ENCODE measurements at places on chromosomes 5 and 9. TPM values are rescaled to one million over a fixed set of nuclear protein-coding genes. Genes with fewer than 3 reads are reported as not detected.

Gene C6
- total RNA-seq, result 0.74 TPM

Gene CER1
- total RNA-seq, result not detected

Gene RASEF
- 14.1 TPM for total RNA-seq

Gene EQTN
- 1.1 TPM for total RNA-seq

Gene MARVELD2
- 71.6 TPM for total RNA-seq

Gene SPAG8
- 3.2 TPM for total RNA-seq

Gene PSD2
- total RNA-seq, result 0.18 TPM

DNA sequence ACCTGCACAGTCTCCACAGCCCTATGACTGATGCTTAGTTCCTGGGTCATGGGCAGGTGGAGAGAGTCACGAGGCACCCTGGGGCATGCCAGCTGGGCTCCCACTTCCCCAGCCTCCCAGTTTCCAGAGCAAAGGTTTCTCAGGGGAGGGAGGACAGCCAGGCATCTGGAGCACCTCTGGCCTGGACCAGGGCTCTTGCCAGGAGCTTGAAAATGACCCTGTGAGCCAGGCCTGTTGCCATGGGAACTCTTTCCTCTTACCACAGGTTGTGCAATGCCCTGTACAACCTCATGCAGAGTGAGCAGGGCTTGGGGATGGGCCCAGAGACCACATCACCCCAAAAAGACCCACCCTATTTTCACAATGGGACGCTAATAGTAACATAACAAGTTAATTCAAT is 113.1 kb downstream of the PSD2 start:
- no peak for DNase-seq

DNA sequence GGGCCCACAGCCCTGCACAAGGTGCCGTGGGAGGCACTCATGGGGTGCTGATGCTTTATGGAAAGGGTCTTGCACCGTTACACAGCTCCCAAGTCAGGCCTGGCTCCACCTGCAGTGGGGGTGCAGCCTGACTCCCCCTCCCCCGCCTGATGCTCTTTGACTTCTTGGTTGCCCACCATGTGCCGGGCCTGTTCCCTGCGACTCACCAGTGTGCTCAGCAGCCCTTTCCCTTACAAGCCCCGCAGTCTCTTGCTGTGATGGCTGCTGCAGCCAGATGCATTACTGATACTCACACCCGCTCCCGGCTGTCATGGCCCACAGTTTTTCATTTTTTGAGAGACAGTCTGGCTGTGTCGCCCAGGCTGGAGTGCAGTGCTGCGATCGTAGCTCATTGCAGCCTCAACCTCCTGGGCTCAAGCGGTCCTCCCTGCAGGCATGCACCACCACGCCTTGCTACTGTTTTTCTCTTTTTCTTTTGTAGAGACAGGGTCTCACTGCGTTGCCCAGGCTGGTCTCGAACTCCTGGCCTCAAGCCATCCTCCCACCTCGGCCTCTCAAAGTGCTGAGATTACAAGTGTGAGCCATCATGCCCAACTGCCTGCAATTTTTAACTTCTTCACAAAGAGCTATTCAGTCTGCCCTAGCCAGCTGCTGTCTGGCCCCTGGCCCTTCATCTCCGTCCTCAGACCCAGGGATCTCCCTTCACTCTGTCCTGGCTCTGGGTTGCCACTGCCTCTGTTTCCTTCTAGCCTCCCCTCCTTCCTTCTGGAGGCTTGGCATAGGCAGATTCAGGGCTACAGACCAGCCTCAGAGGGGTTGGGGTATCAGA is 109.5 kb downstream of the RXRA start:
- no peak for DNase-seq

- DNase-seq, result no peak
These were observed 168.9 kb downstream of the MUSK start for GRCh38 chr9:110837401-110838005.

- no peak for DNase-seq
These were observed 14.5 kb downstream of the CATSPER3 start for GRCh38 chr5:134982230-134982629.

DNA sequence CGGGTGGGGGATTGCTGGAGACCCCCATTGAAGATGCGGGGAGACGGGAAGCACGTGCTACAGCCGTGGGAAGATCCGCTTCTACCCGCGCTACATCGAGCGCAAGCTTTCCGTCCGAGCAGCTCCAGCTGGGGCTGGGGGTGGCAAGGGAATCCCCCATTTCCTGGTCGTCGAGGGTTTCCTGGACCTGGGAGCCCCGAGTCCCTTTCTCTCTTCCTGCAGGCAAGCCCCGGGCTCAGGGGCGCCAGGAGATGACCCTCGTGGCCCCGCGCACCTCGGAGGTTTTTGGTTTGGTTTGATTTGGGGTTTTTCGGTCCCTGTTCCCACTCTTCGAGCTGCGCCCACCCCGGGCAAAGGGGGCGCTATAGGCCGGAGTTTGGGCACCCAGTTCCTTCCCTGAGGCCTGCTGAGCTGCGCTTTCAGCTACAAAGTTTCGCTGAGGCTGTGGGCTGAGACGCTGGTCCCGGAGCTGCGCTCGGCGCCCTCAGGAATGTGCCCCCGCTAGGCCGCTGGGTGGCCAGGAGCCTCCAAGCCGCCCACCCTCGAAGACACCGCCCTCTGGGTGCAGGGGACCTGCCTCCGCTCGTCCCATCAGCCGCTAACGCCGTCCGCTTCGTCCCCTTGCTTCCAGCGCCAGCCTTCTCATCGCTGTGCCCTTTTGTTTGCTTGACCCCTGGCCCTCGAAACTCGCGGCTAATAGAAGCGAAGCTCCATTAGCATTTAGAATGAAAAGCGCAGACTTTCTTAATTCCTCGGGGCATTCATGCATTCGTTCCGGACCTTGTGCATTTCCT is 2.9 kb downstream of the NR4A3 start:
- peak; percentile 52 for DNase-seq

DNA sequence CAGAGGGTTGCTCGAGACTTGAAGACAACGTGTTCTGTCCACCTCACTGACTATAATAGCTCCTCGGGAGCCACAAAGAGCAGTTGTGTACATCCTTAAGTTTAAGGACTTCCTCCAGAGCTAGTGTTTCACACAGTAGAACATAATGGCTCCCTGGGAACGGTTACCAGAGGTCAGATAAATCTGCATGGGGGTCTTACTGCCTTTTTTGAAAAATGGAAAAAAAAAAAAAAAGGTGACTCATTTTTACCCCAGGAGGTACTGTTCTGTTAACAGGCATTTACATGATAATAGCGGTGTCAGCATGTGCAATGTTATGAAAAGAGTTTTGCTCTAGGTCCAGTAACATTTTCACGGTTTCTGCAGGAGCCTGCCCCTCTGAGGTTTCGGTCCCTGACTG is 498.9 kb upstream of the WWC1 start:
- no peak for DNase-seq

DNA sequence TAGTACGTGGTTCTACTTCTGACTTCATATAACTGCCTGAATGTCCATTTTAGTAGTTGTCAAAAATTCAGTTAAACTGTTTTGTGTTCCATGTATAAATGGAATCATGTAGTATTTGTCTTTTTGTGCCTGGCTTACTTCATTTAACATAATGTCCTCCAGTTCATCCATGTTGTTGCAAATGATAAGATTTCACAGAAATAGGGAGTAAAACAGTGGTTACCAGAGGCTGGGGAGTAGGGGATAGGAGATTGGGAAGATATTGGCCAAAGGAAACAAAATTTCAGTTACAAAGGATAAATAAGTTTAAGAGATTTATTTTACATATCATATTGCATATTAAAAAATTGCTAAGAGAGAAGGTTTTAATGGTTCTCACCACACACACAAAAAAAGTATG is 425.0 kb upstream of the MEF2C start:
- DNase-seq, result no peak

- DNase-seq, result no peak
These were observed 12.7 kb upstream of the PRELID2 start for GRCh38 chr5:145847499-145848497.

DNA sequence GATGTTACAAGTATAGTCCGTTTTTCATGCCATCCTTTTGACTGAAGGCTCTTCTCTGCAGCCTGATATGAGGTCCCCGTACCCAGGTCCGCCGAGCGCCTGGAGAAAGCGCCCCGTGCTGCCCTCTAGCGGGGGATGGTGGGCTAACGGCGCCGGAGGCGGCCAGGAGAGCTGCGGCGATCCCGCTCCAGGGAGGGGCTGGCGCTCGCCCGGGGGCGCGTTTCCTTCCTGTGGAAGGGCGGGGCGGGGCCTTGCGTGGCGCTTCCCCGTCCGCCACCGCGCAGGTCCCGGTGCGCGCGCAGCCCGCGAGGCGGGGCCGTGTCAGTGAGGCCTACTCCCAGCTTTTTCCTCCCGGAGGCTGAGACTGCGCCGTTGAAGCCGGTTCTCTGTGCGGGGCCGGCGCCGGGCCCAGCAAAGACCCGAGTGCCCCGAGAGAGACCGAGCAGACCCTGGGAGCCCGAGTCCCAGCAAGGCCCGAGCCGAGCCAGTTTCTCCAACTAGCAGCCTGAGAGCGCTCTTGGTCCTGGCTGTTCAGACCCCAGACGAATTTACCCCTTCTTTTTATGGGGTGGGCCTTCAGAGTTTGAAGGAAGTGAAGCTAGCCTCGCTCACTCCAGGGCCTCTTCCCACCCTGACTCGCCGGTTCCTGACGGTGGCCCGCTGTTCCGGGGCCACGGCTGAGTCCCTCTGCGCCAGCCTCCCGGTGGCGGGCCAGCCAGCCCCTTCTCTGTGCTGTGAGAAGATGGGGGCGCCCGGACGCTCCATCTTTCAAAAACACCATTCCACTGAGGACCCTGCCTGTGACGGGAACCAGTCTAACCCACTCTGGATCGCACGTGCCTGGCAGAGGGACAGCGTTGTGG is 9.7 kb upstream of the PHF2 start:
- DNase-seq, result peak; percentile 100

GRCh38 chr5:22665801-22666200 is 187.3 kb downstream of the CDH12 start:
- DNase-seq, result no peak

GRCh38 chr9:123344192-123344949 is 11.6 kb upstream of the CRB2 start:
- DNase-seq, result no peak

- no peak for DNase-seq
These were observed 94.9 kb downstream of the CACNA1B start for GRCh38 chr9:137972355-137972987.

DNA sequence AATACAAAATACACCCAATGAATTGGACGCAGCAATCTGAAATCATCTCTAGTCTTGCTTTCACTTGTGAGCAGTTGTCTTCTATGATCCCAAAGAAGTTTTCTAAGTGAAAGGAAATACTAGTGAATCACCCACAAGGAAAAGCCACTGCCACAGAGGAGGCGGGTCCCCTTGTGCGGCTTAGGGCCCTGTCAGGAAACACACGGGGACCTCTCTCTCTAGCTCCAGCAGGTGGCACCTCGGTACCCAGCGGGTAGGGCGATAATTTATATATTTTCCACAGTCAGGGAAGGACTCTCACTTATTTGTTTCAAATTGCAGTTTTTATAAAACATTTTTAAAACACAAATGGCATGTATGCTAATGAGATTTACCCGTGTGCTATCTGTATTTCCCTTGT is 417.1 kb downstream of the KDM4C start:
- no peak for DNase-seq

DNA sequence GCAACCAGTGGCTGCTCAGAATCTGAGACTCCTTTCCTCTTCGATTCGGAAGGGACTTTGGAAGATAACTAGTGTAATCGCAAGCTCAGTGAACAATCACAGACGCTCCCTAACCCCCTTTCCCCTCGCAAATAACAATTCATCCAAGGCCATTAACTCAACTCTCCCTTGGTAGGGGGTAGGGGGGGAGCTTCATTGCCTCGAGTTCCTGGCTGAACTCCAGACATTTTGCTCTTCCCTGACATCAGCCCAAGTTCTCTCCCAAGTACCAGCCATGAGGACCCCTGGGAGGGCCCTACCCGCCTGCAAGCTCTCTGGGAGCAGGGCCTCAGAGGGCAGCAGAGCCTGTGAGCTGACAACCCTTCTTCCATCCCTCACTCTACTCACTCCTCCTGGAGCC is 8.4 kb downstream of the FAM163B start:
- DNase-seq, result no peak

DNA sequence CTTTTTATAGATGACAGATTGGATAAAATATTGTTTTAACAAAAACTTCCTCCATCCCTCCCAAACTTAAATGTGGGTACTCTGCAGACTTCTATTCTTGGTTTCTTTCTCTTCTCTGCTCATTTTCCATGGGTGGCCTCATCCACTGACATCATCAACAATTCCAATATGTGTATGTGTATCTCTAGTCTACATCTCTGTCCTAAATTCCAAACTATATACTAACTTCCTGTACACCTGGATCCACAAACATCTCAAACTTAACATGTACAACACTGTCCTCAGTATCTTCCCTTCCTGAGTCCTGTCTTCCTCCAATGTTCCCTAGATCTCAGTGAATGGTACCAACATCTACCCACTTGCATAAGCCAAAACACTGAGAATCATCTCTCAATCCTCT is 28.5 kb upstream of the CDK5RAP2 start:
- DNase-seq, result no peak

DNA sequence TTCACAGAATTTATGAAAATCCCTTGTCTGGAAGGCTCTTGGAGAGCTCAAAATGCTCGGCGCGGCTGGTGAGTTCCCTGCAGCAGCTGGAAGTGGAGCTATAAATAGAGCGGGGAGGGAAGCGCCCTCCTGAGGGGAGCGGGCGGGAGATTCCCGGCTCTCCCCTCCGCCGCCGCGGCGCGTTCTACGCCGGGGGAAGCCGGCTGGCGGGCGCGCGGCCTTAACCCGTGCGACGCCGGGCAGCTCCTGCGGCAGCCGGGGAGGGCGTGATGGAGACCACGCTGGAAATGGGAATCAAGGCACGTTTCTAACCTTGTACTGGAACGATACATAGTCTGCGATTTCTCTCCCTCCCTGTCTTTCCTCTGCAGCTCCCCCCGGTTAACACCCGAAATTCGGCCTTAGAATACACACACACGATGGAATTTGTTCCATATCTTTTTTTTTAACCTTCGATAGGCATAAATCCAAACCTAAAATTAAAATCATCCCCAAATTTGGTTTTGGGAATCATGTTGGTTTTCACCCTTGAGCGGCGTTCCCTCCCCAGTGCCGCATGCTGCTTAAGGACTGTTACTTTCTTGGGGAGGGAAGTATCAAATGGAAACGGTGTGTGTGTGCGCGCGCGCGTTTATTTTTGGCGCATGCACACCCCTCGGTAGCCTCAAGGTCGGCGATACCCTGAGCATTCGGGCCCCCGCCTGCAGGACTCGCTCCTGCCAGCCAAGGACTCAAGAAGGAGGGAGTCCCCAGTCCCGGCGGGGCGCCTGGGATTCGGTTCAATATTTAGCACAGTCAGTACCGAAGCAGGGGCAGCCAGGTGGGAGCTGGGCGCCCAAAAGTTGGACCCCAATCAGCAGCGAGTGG is 306.3 kb upstream of the KCNN2 start:
- DNase-seq, result peak; percentile 47
